Left lung (tissue), 14 donors: ENCODE measurements at places on chromosomes 11 and 22. TPM values are rescaled to one million over a fixed set of nuclear protein-coding genes. Genes with fewer than 3 reads are reported as not detected.

Gene OR52A1
- total RNA-seq: not detected

Gene GPR83
- total RNA-seq: 0.08 TPM

Gene SHANK3
- total RNA-seq: 42.9 TPM

Gene OR5D14
- total RNA-seq: not detected

Gene TLCD5
- 5.2 TPM for total RNA-seq

Gene GP1BB
- not detected for total RNA-seq

Gene CLP1
- 10.1 TPM for total RNA-seq

Gene TANGO2
- 45.9 TPM for total RNA-seq

Gene ACO2
- 85.3 TPM for total RNA-seq

Gene SLC22A25
- total RNA-seq: not detected

Gene TSPAN18
- 27.2 TPM for total RNA-seq

Gene SOX6
- 4.7 TPM for total RNA-seq

Gene TMA7B
- total RNA-seq: 0.17 TPM

Gene MS4A6A
- total RNA-seq: 128 TPM

Gene GDPD5
- total RNA-seq: 10.5 TPM

Gene CLMP
- total RNA-seq: 22.5 TPM

Gene CCDC89
- total RNA-seq: 1.5 TPM

Gene PDGFD
- total RNA-seq: 2.1 TPM

Gene FXYD2
- 1.2 TPM for total RNA-seq

Gene IFTAP
- total RNA-seq: 15.1 TPM

Gene CCDC73
- 0.18 TPM for total RNA-seq

Gene ZNF215
- 2.4 TPM for total RNA-seq
